ENCODE measurements at places on chromosomes 6 and 20. TPM values are rescaled to one million over a fixed set of nuclear protein-coding genes. Genes with fewer than 3 reads are reported as not detected.

The HSPA12B gene
- not detected for polyA plus RNA-seq

- H3K27me3 ChIP-seq, result no peaks in the 10 kb centered on the region
- no peaks in the 10 kb centered on the region for H3K36me3 ChIP-seq
- no peak for DNase-seq
- no peaks in the 10 kb centered on the region for H3K4me1 ChIP-seq
Observed at GRCh38 chr20:40980828-40981310, 47.8 kb upstream of the TOP1 start.

- H3K4me3 ChIP-seq, result no peak overlapping the region
- H3K27ac ChIP-seq, result no peak overlapping the region
- H3K4me1 ChIP-seq, result peaks cover 68% of the 10 kb centered on the region
Observed at GRCh38 chr6:53321701-53322100, 27.0 kb downstream of the ELOVL5 start.

The CLPSL2 gene
- polyA plus RNA-seq, result not detected

DNA sequence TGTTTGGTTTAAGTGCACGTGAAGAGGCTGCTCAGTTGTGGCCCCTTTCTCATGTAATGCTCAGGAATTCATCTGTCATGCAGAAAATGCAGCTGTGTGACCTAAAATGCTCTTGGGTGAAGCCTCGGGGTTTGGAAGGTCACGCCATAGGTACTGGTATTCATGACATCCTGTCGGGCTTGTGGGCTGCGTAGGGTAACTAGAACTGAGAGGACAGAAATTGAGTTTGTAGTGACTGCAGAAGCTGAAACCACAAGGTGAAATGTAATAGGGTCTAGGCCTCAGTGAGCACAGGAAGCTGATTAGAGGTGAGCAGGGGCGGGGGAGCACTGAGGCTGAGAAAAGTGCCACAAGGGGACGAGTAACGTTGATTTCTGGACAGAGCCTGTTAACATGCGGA, 128.8 kb downstream of the SOBP start:
- H3K36me3 ChIP-seq, result no peaks in the 10 kb centered on the region
- peak; percentile 47 for DNase-seq
- H3K27me3 ChIP-seq, result no peaks in the 10 kb centered on the region
- peaks cover 16% of the 10 kb centered on the region for H3K4me1 ChIP-seq

All from CD4-positive, alpha-beta memory T cell (primary cell).